ENCODE measurements at places on chromosomes 12 and 14.

- no peak for DNase-seq
Observed at GRCh38 chr12:3518902-3519301, 27.9 kb downstream of the PRMT8 start.

DNA sequence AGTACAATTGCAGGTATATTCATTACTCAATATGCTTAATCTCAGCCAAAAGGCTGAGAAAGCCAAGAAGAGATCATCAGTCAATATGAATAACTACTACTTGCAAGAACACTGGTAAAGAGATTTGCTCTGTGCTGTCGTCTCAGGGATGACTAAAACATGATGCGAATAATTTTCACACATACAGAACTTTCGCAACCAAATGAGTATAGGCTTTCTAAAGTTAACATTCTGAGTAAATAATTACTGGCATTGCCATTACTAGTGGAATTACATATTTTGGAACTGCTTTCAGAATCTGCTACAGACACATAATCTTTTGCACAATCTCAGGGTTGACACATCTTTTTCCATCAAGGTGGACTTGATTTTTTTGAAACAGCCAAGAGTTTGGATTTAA, 24.7 kb downstream of the NCKAP1L start:
- no peak for DNase-seq

GRCh38 chr14:105468621-105469241, 5.9 kb upstream of the CRIP2 start:
- DNase-seq = no peak

- DNase-seq = no peak
Observed at GRCh38 chr12:28855761-28856310, 293.2 kb upstream of the FAR2 start.

DNA sequence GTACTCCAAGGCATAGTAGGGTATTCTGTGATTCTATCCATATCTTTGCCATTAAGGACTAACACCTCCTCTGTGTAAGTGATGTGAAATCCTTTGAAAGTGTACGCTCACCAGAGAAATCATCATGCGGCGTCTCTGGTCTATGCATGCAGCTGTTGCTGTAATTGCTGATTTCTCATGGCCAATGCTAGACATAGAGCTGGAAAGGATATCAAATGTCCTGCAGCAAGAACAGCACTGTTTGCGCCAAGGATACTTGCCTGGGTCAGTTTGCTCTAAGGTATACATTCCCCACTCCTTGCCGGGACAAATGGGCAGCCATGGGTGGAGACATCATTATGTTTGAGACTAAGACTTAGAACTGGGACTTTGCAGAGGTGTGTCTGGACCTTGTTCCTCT, 896.4 kb downstream of the BCL11B start:
- DNase-seq = no peak

DNA sequence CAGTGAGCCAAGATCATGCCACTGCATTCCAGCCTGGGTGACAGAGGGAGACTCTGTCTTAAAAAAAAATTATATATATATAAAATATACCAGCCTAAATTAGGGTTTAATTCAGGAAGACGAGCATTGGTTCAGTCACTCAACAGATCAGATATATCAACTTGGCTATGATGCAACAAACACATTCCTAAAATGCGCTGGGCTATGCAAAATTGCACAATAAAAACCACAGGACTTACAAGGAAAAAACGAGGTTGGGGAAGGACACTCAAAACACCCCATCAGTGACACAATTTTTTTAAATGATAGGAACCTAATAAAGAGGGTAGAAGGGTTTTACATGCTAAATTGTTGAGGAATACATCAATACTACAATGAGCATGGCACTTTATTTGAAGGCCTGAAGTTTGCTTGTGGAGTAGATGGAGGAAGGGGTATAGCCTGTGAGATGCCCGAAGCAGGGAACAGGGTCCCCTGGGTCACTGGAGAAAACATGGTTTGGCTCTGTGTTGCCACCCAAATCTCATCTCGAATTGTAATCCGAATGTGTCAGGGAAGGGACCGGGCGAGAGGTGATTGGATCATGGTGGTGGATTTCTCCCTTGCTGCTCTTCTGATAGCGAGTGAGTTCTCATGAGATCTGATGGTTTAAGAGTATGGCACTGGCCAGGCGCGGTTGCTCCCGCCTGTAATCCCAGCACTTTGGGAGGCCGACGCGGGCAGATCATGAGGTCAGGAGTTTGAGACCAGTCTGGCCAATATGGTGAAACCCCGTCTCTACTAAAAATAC, 71.2 kb downstream of the TNFAIP2 start:
- peak; percentile 32 for DNase-seq

DNA sequence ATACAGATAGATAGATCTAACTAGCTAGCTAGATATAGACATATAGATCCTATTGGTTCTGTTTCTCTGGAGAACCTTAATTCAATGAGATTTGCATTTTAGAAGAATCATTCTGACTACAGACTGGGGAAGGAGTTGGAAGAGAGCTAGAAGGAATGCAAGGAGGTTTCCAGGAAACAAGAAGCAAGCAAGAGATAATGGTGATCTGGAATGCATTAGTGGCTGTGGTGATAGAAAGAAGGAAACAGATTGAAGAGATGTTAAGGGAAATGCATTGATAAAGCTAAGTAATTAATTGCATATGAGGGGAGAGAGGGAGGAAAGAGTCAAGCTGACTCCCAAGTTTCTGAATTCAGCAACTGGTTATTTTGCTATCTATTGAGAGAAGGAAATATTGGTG, 42.7 kb downstream of the DBX2 start:
- DNase-seq = no peak

- DNase-seq = no peak
Observed at GRCh38 chr12:115452751-115453281, 768.8 kb upstream of the TBX3 start.

DNA sequence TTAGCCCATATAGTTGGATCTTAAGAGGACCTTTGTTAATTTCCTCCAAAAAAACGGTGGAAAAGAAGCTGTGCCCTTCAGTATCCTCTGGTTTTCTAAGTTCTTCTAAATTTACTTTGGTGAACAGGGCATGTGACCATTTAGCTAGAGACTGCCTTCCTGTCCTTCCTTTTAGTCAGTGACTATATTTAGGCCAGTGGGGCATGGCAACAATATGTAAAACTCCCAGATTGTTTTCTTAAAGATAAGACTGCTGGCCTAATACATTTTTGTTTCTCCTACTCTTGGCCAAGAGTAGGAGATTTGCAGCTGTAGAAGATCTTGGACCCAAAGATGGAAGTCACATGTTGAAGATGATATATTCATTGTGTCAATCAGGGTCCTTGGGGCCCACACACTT, 325.1 kb upstream of the DCN start:
- DNase-seq = peak; percentile 31

DNA sequence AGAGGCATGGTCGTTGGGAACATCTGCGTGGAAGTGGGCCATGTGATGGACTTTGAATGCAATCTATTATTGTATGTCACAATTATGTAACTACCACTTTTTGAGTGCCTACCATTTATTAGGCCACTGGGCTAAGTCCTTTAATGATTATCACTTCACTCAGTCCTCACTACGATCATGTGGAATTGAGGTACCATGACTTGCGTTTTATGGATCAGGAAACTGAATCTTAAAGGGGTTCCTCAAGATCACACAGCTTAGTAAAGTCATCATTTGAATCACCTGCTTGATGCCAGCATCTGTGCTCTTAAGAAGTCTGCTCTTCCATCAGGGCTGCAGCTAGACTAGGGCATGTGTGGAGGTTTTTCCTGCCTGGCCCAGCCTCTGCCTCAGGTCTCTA, 136.7 kb downstream of the DAD1 start:
- no peak for DNase-seq

- DNase-seq = peak; percentile 40
Observed at GRCh38 chr12:52634266-52635056, 16.1 kb upstream of the KRT73 start.

- DNase-seq = no peak
Observed at GRCh38 chr12:83477696-83478095, 791.0 kb downstream of the TMTC2 start.

- DNase-seq = no peak
Observed at GRCh38 chr14:105745433-105746123, 219.2 kb downstream of the TMEM121 start.

GRCh38 chr12:124395986-124396385, 101.1 kb downstream of the RFLNA start:
- no peak for DNase-seq

DNA sequence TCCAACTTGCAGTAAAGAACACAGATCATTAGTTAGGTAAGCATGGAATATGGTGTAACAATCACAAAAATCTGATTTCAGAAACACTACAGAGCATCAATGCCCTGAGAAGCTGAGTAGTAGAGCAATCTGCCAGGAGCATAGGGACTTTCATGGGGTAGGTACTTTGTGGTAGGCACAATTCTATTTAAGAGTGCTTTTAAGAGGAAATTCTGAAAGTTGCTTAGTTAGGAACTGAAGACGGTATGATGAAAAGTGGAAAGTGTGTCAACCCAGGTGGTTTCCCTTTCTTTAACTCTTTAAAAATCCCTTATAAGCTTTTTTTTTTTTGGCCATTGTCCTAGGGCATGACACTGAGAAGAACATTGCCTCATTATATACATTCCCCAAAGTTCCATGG, 535.7 kb upstream of the FBXO33 start:
- no peak for DNase-seq

DNA sequence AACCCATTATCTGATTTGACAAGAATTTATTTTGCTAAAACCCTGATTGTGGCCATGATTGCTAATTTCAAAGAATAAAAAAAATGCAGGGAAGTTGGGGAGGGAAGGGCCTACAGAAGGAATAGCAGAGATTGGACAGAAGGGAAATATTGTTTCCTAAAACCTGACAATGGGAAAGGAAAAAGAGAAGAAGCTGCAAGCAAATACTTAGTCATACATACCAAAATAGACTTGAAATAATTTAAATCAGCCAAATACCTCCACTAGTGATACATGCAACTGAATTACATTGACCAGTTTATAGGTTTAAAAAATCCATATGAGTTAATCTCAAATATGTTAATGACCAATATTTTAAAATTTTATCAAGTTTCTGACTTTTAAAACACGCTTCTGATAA, 75.1 kb downstream of the PELI2 start:
- DNase-seq = no peak

DNA sequence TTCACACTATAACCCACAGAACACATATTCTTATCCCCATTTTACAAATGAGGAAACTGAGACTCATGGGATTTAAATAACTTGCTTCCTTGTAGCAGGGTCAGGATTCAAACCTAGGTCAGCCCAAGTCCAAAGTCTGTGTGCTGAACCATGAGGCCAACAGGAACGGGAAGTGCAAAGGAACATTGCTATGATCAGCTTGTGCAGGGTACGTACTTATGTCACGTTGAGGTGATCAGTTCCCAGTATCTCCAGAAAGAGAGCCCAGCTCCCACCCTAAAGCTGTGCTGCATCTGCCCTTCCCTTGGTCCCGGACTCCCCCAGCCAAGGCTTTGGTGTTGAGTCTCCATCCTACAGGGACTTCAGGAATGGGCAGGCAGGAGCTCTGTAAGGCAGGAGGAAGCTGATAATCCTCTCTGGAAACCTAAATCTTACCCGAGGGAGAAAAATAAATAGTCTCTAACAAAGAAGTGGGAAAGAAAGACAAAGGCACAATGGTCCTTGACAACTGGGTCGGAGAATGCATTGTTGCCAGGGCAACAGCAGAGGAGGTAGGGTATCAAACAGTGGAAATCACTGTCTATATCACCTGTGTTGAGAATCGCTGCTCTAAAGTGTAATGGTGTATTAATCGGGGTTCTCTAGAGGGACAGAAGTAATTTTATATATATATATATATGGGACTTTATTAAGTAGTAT, 82.5 kb upstream of the FICD start:
- DNase-seq = no peak
